Activated CD4-positive, alpha-beta T cell treated with anti-CD3 and anti-CD28 coated beads, Interleukin-2, amount 10 ng/mL, durations not matched to agents 24 days and 14 days (primary cell): ENCODE measurements at places on chromosomes 5 and 9. TPM values are rescaled to one million over a fixed set of nuclear protein-coding genes. Genes with fewer than 3 reads are reported as not detected.

GRCh38 chr5:38022631-38023030 is 182.8 kb upstream of the GDNF start:
- DNase-seq = no peak

The DOCK8 gene
- 121 TPM in 2 replicates for total RNA-seq

- no peak for DNase-seq
Measured at GRCh38 chr9:75604661-75605060, 285.8 kb upstream of the PCSK5 start.

DNA sequence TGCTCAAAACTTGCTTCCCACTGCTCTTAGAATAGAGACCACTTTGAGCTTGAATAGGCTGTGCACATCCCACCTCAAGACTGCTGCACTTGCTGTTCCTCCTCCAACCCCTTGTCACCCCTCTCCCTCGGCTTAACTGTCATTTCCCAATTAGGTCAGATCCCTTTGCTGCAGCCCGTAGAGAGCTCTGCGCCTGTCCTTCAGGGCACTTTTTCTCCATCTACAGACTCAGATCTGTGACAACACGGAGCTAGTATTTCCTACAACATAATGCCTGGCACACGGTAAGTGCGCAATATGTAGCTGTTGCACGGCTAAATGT is 485 bp upstream of the HABP4 start:
- no peak for DNase-seq

GRCh38 chr5:1018596-1018995 is 10.0 kb downstream of the NKD2 start:
- no peak for DNase-seq
